Naive thymus-derived CD4-positive, alpha-beta T cell (primary cell): ENCODE measurements at places on chromosomes 1 and 21.

GRCh38 chr1:163296504-163297263 is 25.1 kb upstream of the NUF2 start:
- no peaks in the 10 kb centered on the region for H3K27me3 ChIP-seq
- DNase-seq = no peak
- no peaks in the 10 kb centered on the region for H3K36me3 ChIP-seq
- no peak overlapping the region for H3K27ac ChIP-seq

DNA sequence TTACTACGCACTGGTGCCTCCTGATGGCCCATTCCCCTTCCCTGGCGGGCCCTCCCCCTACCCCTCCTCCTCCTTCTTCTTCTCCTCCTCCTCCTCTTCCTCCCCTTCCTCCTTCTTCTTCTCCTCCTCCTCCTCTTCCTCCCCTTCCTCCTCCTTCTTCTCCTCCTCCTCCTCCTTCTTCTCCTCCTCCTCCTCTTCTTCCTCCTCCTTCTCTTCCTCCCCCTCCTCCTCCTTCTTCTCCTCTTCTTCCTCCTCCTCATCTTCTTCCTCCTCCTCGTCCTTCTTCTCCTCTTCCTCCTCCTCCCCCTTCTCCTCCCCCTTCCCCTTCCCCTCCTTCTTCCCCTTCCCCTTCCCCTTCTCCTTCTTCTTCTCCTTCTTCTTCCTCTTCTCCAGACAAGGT is 64.7 kb upstream of the COG2 start:
- no peaks in the 10 kb centered on the region for H3K4me1 ChIP-seq
- DNase-seq = no peak
- no peaks in the 10 kb centered on the region for H3K36me3 ChIP-seq
- no peak overlapping the region for H3K4me3 ChIP-seq

DNA sequence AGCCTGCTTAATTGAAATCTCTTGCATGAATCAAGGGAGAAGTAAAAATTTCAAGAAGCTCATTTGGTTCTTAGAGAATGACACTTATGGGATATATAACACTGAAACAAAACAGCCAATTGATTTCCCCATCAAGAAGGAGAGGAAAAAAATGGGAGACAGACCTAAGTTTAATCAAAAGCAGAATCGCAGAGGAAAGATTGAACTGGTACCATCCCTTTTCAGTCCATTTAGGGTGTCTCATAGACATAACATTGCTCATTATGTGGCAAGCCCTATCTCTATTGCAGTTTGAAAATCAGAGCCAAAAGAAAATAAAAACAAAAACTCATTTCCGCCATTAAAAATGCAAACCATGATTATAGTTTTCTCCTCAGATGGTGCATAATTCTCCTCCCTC is 119.6 kb downstream of the AK5 start:
- no peaks in the 10 kb centered on the region for H3K36me3 ChIP-seq
- no peak for DNase-seq
- H3K4me1 ChIP-seq = no peaks in the 10 kb centered on the region
- H3K4me3 ChIP-seq = no peak overlapping the region

DNA sequence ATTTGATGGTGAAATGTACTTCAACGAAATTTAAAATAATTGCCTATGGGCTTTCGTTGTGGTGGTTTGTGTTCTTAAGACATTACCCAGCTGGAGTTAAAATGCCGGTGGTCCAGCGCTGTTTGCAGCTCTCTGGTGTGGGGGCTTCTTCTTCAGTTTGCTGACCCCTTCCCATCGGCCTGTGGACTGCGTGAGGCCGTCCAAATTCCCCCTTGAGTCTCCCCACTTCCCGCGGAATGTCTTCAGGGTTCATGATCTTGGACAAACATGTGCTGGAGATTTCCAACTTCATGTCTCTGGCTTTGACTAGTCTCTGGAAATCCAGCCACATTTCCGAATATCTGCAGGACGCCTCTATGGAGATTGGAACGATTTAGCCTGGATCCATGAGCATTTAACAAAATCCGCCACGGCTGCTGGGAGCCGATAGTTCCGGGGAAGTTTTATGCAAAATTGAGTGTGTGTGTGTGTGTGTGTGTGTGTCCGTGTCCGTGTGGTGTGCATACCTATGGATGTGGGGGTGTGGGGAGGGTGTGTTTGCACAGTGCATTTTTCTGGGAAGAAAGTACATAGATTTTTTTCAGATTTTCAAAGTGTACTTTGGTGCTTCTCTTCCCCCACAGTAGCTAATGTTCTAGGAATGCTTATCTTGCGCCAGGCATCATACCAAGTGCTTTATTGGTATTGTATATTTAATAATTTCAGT is 117.2 kb downstream of the PCP4 start:
- no peak overlapping the region for H3K27ac ChIP-seq
- no peak for DNase-seq
- no peaks in the 10 kb centered on the region for H3K4me1 ChIP-seq
- H3K4me3 ChIP-seq = no peak overlapping the region
- H3K36me3 ChIP-seq = no peaks in the 10 kb centered on the region

- H3K4me3 ChIP-seq = peak overlapping the region; percentile 61
- no peaks in the 10 kb centered on the region for H3K36me3 ChIP-seq
- H3K27me3 ChIP-seq = no peaks in the 10 kb centered on the region
- peaks cover 5% of the 10 kb centered on the region for H3K4me1 ChIP-seq
Measured at GRCh38 chr1:1910033-1910465, 5.0 kb upstream of the CALML6 start.

DNA sequence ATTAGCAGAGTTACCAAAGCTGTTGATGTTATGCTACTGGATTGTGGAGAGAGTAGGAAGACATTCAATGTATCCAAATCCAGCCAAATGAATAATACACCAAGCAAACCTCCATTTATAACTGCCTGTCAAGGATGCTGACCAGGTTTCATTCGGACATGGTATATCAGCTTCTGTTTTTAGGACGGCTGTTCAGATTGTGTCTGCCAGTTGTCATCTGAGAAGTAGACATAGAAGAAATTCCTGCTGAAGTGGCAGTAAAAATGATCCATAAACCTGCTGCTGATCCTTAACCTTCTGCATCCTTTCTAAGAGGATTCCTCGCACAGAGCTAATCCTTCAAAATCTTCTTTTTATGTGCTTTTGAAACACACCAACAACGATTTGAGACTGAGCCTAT is 663.6 kb upstream of the PLXNA2 start:
- no peak overlapping the region for H3K4me3 ChIP-seq
- no peaks in the 10 kb centered on the region for H3K36me3 ChIP-seq
- H3K4me1 ChIP-seq = no peaks in the 10 kb centered on the region
- H3K27ac ChIP-seq = no peak overlapping the region
- no peak for DNase-seq
- H3K27me3 ChIP-seq = no peaks in the 10 kb centered on the region

DNA sequence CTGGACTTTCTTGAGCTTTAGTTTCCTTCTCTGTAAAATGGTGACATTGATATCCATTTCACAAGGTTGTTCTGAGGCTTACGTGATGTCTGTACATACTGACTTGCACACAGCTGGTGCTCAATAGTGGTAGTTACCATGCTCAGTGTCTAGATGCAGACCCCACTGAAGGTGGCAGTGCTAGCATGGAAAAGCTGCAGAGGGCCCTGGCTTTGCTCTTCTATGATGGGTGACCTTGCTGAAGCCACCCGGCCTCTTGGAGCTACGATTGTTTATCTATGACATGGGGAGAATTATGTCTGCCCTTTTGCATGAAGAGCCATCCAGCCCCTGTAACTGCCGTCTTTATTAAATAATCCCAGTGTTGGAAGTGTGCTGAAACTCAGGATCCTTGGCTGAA is 131.8 kb downstream of the PLXNA2 start:
- H3K36me3 ChIP-seq = no peaks in the 10 kb centered on the region
- no peaks in the 10 kb centered on the region for H3K27me3 ChIP-seq
- H3K27ac ChIP-seq = no peak overlapping the region
- H3K4me1 ChIP-seq = no peaks in the 10 kb centered on the region
- no peak for DNase-seq
- H3K4me3 ChIP-seq = no peak overlapping the region

DNA sequence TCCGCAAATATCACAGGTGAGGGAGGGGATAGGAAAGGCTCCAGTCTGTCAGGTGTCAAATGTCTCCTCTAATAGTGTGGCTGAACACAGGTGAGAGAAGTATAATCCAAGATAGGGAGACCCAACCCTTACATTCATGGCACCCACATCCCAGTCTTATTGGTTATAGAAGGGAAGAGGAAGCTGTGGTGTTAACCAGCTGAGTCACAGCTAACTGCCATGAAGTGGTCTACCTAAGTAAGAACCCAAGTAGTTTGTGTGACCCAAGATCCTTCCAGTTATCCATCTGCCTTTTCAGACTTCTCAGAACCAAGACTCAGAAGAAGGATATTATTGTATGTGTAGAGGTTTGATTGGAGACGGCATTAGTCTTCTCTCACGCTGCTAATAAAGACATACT is 37.1 kb downstream of the DDAH1 start:
- no peak for DNase-seq
- no peaks in the 10 kb centered on the region for H3K4me1 ChIP-seq
- H3K27ac ChIP-seq = no peak overlapping the region
- H3K27me3 ChIP-seq = no peaks in the 10 kb centered on the region
- no peaks in the 10 kb centered on the region for H3K36me3 ChIP-seq

- no peaks in the 10 kb centered on the region for H3K27me3 ChIP-seq
- no peak overlapping the region for H3K27ac ChIP-seq
- no peaks in the 10 kb centered on the region for H3K4me1 ChIP-seq
- H3K4me3 ChIP-seq = no peak overlapping the region
Measured at GRCh38 chr21:43189936-43190335, 21.1 kb downstream of the CRYAA start.

DNA sequence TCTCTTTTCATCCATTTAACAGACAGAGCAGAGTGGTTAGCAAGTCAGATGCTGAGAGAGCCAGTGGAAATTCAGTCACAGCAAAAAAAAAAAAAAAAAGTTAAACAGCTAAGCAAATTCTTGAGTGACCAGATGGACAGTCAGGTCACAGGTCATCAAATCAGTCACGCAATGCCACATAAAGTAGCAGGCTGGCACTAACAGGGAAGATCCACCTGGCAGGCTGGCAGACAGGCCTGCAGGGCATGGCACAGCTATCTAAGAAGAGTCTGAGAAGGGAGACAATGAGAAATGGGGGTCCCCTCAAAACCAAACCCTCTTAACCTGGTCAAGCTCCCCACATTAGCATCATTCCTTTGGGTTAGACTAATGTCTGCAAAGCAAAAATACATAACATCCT is 371.9 kb downstream of the TTLL7 start:
- no peaks in the 10 kb centered on the region for H3K36me3 ChIP-seq
- H3K4me1 ChIP-seq = no peaks in the 10 kb centered on the region
- H3K27me3 ChIP-seq = no peaks in the 10 kb centered on the region
- H3K4me3 ChIP-seq = no peak overlapping the region
- no peak for DNase-seq

DNA sequence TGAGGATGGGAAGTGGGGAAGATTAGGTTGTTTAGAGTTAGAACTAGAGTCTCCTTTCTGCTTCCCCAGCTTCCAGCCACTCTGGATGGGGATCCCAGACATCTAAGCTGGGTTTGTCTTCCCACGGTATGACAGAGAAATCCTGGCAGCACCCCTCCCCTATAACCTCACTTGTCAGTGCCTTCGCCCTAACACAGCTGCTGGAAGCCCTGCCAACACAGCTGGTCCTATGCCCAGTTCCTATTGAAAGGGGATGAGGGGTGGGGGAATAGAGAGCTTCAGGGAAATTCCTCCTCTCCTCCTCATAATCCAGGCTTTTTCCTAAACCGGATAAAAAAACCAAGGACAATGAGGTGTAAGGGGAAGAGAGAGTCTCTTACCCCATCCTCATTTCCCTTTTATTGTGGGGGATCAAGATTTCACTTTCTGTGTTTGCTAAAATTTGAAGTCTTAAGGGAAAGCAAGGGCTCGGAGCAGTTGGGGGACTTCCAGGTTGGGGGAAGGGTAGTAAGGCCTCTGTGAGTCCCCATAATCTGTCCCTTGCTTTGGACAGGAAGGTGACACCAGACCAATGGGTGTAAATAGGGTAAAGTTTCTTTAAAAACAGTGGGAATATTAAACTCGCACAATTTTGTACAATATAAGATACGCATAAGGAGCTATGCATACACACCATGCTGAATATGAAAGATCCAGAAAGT is 590 bp downstream of the TMOD4 start:
- no peak for DNase-seq
- H3K4me1 ChIP-seq = no peaks in the 10 kb centered on the region
- H3K4me3 ChIP-seq = no peak overlapping the region

DNA sequence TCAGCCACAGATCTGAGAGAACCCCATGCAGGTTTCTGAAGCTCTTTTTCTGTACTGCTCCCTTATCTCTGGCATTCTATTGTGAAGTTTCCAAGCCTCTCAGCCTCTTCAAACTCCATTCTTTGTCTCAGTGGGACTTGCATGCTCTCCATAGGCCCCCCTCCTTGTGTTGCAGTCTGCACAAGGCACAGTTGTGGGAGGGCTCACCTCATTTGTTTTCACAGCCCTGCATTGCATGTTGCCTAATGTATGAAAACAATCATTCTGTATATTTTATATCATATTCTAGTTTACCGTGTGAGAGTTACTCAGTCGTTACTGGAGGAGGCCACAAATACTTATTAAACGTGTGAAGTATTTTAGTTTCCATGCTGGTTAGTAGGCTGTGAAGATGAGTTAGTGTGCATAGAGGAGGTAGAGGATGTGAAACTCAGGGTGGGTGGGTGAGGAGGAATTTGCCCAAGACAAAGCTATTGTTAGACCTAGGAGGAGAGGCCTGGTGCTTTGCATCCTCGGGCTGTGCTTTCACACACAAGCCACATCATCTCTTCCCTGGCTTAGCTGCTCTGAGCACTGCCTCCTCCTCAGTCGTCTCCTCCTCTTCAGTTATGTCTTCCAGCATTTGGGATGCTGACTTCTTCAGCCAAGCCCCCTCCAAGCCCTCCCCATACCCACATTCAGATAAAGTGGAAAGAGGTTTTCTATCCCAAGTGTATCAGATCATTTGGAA is 7.8 kb upstream of the CHI3L2 start:
- H3K36me3 ChIP-seq = no peaks in the 10 kb centered on the region
- H3K27ac ChIP-seq = peak overlapping the region; percentile 77
- DNase-seq = no peak
- H3K4me1 ChIP-seq = peaks cover 94% of the 10 kb centered on the region

GRCh38 chr21:45135868-45136267 is 61.5 kb downstream of the ADARB1 start:
- no peaks in the 10 kb centered on the region for H3K36me3 ChIP-seq
- H3K4me1 ChIP-seq = no peaks in the 10 kb centered on the region
- H3K4me3 ChIP-seq = no peak overlapping the region
- no peak for DNase-seq

GRCh38 chr1:21157054-21157453 is 19.6 kb downstream of the EIF4G3 start:
- no peak overlapping the region for H3K4me3 ChIP-seq
- H3K36me3 ChIP-seq = no peaks in the 10 kb centered on the region
- no peak overlapping the region for H3K27ac ChIP-seq
- no peak for DNase-seq

DNA sequence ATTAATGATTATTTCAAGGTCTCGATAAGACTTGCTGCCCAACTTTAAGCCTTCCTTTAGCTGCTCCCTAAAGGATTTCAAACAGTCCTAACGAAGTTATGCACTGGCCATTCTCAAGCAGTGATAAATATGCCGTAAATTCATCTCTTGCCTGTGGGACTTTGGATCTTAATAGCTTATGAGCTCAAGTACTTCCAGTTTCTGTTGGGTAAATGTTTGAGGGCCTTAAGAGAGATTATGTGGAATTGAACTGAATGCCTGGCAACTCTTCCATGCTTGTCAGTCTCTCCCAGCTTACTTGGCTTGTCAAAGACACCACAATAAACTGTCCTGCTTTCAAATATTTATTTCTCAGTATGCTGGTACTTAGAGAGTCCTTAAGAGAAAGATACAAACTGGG is 3.5 kb upstream of the OR10J4 start:
- H3K27ac ChIP-seq = no peak overlapping the region
- H3K36me3 ChIP-seq = no peaks in the 10 kb centered on the region
- no peak for DNase-seq
- no peaks in the 10 kb centered on the region for H3K4me1 ChIP-seq

GRCh38 chr1:200869753-200870391 is 2.9 kb upstream of the GPR25 start:
- no peaks in the 10 kb centered on the region for H3K27me3 ChIP-seq
- H3K4me1 ChIP-seq = peaks cover 31% of the 10 kb centered on the region
- no peak overlapping the region for H3K27ac ChIP-seq
- no peak for DNase-seq
